ENCODE measurements at places on chromosomes 2 and 18. TPM values are rescaled to one million over a fixed set of nuclear protein-coding genes. Genes with fewer than 3 reads are reported as not detected.

BMPR2 gene
- total RNA-seq = 9.8 TPM

DNA sequence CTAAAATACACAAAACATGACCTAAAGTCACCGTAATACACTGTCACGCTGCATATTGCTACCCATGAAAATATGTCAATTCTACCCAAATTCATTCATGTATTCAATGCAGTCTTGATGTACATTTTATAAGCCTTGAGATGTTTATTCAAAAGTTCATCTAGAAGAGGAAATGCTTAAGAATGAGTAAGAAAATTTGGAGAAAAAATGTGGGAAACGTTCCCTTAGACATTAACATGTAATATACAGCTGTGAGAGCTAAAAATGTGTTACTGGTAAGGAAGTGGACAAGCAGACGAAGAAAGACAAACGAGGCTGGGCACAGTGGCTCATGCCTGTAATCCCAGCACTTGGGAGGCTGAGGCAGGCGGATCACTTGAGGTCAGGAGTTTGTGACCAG lies 37.3 kb downstream of the THAP4 start:
- DNase-seq = no peak

GRCh38 chr2:173033084-173033483 lies 42.6 kb upstream of the MAP3K20 start:
- no peak for DNase-seq

DNA sequence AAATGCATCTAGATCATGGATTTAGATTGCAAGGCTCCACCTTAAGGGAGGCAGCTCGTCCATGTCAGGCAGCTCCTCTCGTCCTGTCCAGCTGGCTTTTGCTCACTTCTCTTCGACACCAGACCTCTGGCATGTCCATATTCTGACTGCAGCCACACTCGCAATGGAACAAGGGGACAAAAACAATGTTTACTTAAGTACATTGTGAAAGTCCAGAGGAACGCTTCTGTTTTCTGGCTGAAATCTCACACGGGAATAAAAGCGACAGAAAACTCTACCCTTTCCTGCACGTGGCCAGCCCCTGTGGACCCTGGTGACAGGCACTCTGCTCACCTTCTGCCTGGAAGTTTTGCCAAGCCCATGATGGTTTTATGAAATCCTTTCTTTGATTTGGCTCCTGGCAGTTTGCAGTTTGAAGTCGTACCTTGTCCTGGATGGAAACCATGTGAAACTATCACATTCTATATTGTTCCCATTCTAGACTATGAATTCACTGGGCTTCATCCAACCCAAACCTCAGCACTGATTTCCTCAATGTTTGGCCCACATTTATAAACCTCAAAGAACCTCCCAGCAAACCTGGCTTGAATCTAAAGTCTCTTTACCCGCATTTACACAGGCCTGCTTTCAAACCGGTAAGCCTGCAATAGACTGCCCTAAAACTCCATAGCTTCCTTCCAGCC lies 134.3 kb upstream of the PIEZO2 start:
- no peak for DNase-seq

GRCh38 chr2:141260911-141261310 lies 869.9 kb downstream of the LRP1B start:
- no peak for DNase-seq

Data from Caki2 (cell line).